ENCODE measurements at places on chromosomes 7 and 10.

- peak overlapping the region; percentile 88 for H3K27ac ChIP-seq
- no peaks in the 10 kb centered on the region for H3K27me3 ChIP-seq
- peaks cover 11% of the 10 kb centered on the region for H3K4me1 ChIP-seq
- no peak for DNase-seq
- H3K36me3 ChIP-seq = peaks cover 31% of the 10 kb centered on the region
Measured at GRCh38 chr10:73786512-73786885, 1.1 kb downstream of the ZSWIM8 start.

DNA sequence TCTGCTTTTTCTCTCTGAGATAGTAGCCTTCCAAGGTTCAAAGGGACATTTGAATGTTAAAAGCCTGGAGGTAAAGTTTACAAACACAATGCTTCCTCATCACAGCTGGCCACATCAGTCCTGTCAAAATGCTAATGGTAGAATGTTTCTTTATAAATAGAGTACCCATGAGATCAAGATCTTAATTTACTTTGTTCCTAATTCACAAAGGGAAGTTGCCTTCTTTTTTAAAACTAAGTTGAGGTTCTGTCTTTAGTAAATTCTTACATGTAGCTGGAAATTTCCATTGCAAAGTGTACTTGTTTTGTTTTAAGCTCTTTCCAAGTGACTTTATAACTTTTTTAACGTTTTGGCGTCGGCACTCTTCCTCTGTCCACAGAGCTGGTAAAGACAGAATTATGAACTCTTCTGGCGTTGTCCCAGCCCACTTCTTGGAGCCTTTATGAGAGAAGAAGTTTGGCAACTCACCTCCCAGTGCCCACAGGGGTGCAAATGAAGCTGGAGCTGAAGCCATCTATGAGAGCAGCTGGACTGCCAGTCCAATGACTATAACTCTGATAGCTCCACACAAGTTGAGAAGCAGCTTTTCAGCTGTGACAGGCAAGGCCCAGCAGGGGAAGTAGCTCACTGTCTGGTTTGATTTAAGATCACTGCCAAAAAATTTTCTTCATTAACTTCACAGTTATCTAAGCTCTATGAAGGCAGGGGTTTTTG is 23.3 kb downstream of the FZD1 start:
- H3K4me1 ChIP-seq = no peaks in the 10 kb centered on the region
- DNase-seq = peak; percentile 68
- peak overlapping the region; percentile 78 for H3K27ac ChIP-seq
- no peak overlapping the region for H3K4me3 ChIP-seq
- no peaks in the 10 kb centered on the region for H3K27me3 ChIP-seq
- H3K36me3 ChIP-seq = no peaks in the 10 kb centered on the region

DNA sequence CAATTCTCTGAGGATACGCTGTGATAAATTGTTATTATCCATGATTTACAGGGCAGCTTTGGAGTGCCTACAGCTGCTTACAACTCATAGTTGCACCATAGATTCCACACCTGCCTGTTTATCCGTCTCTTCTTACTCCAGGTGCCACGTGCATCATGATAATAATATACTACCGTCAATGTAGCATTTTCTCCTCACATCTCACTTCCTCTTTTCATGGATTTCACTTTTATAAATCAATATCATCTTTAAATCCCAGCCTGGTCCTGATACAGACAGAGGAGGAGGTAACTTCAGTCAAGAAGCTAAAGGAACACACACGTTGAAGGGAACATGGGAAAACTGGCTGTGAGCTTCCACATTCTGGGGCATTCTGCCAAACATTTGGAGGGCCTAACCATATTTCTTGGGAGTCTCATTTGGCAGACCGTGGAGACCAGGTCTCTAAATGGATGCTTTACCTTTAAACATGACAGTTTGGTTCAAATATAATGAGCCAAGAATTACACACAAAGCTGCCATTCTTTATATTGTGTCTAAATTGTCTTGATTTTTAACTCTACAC is 2.4 kb downstream of the CH25H start:
- H3K27ac ChIP-seq = no peak overlapping the region
- H3K36me3 ChIP-seq = no peaks in the 10 kb centered on the region
- peaks cover 4% of the 10 kb centered on the region for H3K27me3 ChIP-seq
- DNase-seq = no peak

GRCh38 chr7:84509522-84509921 is 314.9 kb upstream of the SEMA3A start:
- no peaks in the 10 kb centered on the region for H3K27me3 ChIP-seq
- H3K27ac ChIP-seq = no peak overlapping the region
- H3K4me3 ChIP-seq = no peak overlapping the region
- no peak for DNase-seq
- no peaks in the 10 kb centered on the region for H3K4me1 ChIP-seq

- H3K4me1 ChIP-seq = no peaks in the 10 kb centered on the region
- H3K27ac ChIP-seq = peak overlapping the region; percentile 63
- no peaks in the 10 kb centered on the region for H3K27me3 ChIP-seq
- peak; percentile 71 for DNase-seq
Measured at GRCh38 chr10:124743191-124744101, 732 bp downstream of the FAM53B start.

DNA sequence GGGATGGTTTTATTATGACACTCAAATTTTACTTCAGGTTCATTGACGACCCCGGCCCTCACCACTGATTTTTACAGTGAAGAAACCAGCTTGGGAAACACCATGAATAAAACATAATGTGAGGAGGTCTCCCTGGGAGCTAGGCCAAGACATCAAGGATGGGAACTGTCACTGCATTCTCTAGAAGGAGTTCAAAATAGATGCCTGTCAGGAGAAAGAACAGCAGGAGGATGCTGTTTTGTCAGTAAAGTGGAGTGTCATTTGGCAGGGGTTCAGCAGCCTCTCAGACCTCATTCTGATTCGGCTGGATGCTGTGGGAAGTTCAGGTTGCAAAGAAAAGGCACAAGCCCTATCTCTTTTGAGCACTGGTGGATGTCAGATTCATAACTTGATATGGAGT is 360.3 kb upstream of the C7orf33 start:
- DNase-seq = no peak
- H3K4me3 ChIP-seq = no peak overlapping the region
- no peaks in the 10 kb centered on the region for H3K36me3 ChIP-seq
- no peaks in the 10 kb centered on the region for H3K4me1 ChIP-seq

DNA sequence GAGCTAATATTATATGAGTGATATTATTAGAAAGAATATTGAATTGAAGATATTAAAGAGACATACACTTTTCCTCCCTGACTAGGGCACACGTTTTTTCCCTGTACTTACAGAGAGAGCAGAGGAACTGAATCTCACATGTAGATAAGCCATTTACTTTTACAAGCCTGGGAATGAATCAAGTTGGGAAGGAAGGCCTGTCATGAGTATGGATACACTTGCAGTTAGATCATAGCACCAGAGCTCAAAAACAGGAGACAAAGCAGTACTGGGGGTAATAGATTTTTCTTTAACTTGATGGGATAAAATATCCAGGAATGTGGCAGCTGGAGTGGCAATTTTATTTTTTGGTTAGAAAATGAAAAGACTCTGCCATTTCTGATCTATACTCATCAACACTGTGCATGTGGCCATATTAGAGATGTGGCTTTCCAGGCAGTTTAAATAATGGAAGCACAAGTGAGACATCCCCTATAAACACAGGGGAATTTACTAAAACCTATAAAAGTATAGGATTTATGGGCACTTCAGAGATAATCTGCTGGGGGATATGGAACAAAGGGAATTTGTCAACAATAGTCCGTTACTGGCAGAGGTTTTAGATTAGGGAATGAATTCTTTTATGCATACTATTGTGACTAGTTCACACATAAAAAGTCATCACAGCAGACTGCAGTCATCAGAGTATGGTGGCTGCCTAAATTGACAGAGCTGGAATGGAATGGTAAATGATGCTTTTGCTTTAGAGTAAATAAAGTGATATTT is 657.7 kb upstream of the MBL2 start:
- H3K4me1 ChIP-seq = no peaks in the 10 kb centered on the region
- no peak for DNase-seq
- no peaks in the 10 kb centered on the region for H3K36me3 ChIP-seq
- no peak overlapping the region for H3K4me3 ChIP-seq
- H3K27ac ChIP-seq = no peak overlapping the region

DNA sequence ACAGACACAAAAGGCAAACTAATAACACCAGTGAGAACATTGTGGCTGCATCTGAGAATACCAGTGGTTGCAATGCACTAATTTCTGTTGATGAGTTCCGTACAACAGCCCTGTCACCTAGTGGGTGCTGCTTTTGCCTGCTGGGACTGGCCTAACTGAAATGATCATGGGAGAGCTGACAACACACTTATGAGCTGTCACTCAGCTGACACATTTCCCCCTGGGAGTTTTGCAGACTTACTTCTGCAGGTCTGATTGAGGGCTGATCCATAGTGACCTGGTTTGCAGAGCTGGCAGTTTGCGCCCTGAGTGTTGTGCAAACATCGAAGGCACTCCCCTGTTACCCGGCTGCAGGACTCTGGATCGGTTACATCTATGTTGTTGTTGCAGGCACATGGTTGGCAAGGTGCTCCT is 60.6 kb upstream of the LAMB1 start:
- H3K36me3 ChIP-seq = no peaks in the 10 kb centered on the region
- no peak for DNase-seq
- no peaks in the 10 kb centered on the region for H3K27me3 ChIP-seq
- H3K27ac ChIP-seq = no peak overlapping the region
- H3K4me1 ChIP-seq = no peaks in the 10 kb centered on the region
- H3K4me3 ChIP-seq = no peak overlapping the region

DNA sequence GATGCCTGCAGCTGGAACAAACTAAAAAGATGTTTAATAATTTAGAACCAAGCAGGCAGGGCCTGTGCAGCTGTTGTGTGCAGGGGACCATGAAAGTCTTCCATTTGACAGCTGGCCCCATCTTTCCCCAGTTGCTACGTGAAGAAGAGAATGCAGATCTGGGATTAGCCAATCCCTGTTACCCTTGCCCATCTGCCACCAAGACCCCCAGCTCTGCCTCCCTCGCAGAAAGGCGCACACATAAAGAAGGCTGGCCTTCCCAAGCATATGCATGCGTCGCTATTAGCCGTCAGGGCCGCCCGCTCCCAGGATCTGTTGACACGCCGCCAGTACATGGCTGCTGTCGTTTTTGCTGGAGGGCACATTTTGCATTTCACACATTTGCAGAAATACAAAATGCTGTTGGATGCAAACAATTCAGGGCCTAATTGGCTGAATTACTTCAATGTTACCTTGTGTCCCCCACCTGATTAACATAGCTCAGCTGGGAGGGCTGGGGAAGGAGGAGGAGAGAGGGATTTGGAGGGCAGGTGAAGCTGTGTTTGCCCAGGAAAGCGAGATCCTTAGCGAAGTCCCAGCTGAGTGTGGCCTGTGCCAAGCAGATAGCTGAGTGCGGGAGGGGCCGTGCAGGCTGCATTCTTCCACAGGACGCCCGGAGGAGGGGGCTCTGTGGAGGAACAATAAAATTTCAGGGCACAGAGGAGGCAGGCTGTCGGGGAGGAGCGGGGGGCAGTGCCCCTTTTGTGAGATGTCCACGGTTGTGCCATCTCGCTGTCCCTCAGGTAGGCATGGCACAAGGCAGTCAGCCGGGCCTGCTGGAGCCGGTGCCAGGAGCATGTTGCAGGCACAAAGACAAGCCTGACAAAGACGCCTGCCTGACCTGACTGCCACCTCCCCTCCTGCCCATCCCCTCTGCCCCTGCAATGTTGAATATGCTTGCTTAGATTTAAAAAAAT is 443.0 kb upstream of the MKI67 start:
- H3K4me3 ChIP-seq = no peak overlapping the region
- no peaks in the 10 kb centered on the region for H3K4me1 ChIP-seq
- no peaks in the 10 kb centered on the region for H3K27me3 ChIP-seq
- no peak overlapping the region for H3K27ac ChIP-seq
- H3K36me3 ChIP-seq = no peaks in the 10 kb centered on the region

GRCh38 chr7:142833174-142834048 is 21.5 kb upstream of the EPHB6 start:
- no peaks in the 10 kb centered on the region for H3K36me3 ChIP-seq
- H3K27ac ChIP-seq = no peak overlapping the region
- H3K4me1 ChIP-seq = no peaks in the 10 kb centered on the region
- no peak for DNase-seq
- no peaks in the 10 kb centered on the region for H3K27me3 ChIP-seq

- H3K4me1 ChIP-seq = no peaks in the 10 kb centered on the region
- H3K27ac ChIP-seq = no peak overlapping the region
- no peaks in the 10 kb centered on the region for H3K36me3 ChIP-seq
- no peaks in the 10 kb centered on the region for H3K27me3 ChIP-seq
- no peak overlapping the region for H3K4me3 ChIP-seq
Measured at GRCh38 chr7:50584793-50585408, 19.7 kb upstream of the DDC start.

- no peak overlapping the region for H3K4me3 ChIP-seq
- DNase-seq = no peak
- H3K27me3 ChIP-seq = no peaks in the 10 kb centered on the region
- no peaks in the 10 kb centered on the region for H3K36me3 ChIP-seq
- H3K4me1 ChIP-seq = no peaks in the 10 kb centered on the region
- no peak overlapping the region for H3K27ac ChIP-seq
Measured at GRCh38 chr10:74683621-74684364, 142.6 kb upstream of the KAT6B start.

GRCh38 chr7:74029089-74029785 is 1.3 kb downstream of the ELN start:
- no peaks in the 10 kb centered on the region for H3K27me3 ChIP-seq
- peak overlapping the region; percentile 75 for H3K4me3 ChIP-seq
- peaks cover 52% of the 10 kb centered on the region for H3K4me1 ChIP-seq
- peaks cover 18% of the 10 kb centered on the region for H3K36me3 ChIP-seq
- no peak for DNase-seq

DNA sequence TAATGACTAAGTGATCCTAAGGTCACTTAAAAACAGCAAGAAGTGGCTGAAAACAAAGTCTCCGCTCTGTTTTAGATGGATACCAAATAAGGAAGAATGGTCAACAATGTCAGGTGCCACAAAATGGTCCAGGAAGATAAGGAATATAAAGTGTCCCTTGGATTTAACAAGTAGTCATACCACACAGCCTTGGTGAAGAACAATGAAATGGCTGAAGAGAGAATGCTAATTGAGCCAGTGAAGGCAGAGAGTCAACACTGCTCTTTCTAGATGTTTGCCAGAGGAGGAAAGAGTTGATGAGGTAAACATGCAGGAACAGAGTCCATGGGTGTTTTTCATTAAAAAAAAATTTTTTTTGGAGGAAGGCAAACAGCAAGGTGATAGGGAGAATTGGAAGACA is 2.1 kb upstream of the CASD1 start:
- no peaks in the 10 kb centered on the region for H3K27me3 ChIP-seq
- no peak for DNase-seq
- no peaks in the 10 kb centered on the region for H3K36me3 ChIP-seq
- H3K4me1 ChIP-seq = peaks cover 3% of the 10 kb centered on the region

- H3K27me3 ChIP-seq = no peaks in the 10 kb centered on the region
- no peaks in the 10 kb centered on the region for H3K36me3 ChIP-seq
- no peak for DNase-seq
- no peak overlapping the region for H3K27ac ChIP-seq
- H3K4me3 ChIP-seq = no peak overlapping the region
Measured at GRCh38 chr7:135706038-135706742, 21.8 kb downstream of the SLC13A4 start.

Data from ascending aorta (tissue), 2 donors.